ENCODE measurements at places on chromosomes 5 and 9.
A peak's percentile ranks its signal among the peaks of the same experiment; 100 is the strongest.

GRCh38 chr5:14870337-14871213, 1.0 kb downstream of the ANKH start:
- peak; percentile 75 for DNase-seq

GRCh38 chr5:6328173-6328572, 50.2 kb downstream of the MED10 start:
- no peak for DNase-seq

GRCh38 chr5:141369994-141370848, at the start of gene PCDHGB3:
Gene PCDHGB3 (plus strand): TSS chr5:141370242. CDS start chr5:141370395, 153 bp downstream.
- DNase-seq: peak; percentile 41

GRCh38 chr9:136051453-136051836, 43.6 kb downstream of the NACC2 start:
- no peak for DNase-seq

DNA sequence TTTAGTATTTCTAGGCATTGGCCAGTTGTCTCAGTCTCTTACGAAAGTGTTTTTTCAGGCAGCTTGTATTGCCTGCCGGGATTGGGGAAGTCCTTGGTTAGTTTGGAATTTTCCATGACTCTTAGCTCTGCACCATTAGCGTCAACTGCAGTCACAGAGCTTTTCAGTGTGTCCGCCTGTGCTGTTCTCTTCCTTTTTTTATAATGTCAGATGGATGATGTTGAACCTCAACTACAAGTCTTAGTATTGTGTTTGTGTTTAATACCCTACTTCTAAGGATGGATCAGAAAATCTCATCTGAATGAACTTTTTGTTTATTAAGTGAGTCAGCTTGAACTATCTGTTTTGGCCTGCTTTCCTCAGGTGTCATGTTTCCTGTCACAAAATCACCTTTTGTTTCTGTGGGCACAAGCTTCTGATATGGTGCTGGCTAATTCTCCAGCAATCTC, 33.1 kb downstream of the ATP6V0E1 start:
- no peak for DNase-seq

- no peak for DNase-seq
Measured at GRCh38 chr5:140186267-140186671, 11.3 kb downstream of the CYSTM1 start.

GRCh38 chr5:34496701-34497469, 159.2 kb upstream of the RAI14 start:
- no peak for DNase-seq

DNA sequence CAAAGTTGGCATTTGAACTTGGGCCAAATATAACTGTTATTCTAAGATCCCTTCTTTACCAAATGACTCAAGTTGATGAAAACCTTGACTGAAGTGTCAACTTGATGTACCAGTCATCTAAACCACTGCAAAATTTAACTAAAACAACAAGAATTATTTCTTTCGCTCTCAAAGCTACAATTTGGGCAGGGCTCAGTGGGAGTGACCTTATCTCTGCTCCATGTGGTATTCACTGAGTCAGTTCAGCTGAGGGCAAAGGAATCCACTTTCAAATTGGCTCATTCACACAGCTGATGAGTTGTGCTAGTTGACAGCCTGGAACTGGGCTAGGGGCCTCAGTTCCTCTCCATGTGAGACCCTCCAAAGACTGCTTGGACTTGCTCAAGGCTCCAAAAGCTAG, 166.3 kb downstream of the RORB start:
- DNase-seq: no peak

DNA sequence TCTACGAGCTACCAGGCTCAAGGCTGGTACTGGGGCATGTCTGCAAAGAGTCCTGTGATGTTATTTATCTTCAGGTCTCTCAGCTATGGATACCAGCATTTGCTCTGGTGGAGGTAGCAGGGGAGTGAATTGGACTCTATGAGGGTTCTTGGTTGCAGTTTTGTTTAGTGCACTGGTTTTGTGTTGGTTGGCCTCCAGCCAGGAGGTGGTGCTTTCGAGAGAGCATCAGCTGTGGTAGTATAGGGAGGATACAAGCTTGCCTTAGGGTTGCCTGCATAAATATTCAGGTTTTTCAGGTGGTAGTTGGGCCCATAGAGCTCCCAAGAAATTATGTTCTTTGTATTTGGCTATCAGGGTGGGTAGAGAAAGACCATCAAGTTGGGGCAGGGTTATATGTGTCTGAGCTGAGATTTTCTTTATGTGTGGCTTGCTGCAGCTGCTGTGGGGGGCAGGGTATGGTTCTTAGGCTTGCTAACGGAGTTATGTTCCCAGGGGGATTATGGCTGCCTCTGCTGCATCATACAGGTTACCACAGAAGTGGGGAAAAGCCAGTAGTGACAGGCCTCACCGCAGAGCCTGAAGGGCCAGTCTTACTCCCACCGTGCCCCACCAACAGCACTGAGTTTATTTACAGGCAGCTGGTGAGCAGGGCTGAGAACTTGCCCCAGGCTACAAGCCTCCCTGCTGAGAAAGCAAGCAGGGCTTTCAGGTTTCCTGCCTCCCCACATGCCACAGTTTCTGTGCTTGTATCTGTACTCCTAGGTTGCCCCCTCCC, 9.7 kb upstream of the RIOK2 start:
- no peak for DNase-seq

DNA sequence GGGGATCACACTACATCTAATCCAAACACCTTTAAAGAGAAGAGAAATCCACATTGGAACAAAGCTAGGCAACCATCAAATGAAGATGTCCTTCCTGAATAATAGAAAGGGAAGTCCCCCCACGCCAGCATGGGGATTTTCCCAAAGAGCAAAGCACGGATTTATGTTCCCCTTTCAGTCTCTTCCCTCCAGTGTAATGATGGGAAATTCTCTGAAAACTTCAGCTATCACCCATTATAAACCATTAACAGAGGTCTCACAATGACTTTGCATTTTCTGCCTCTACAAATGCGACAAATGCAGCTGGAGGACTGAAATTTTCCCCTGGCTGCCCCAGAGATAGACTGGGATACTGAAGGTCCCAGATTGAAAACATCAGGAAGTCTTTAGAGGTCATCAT, 368.7 kb downstream of the EFNA5 start:
- DNase-seq: no peak

DNA sequence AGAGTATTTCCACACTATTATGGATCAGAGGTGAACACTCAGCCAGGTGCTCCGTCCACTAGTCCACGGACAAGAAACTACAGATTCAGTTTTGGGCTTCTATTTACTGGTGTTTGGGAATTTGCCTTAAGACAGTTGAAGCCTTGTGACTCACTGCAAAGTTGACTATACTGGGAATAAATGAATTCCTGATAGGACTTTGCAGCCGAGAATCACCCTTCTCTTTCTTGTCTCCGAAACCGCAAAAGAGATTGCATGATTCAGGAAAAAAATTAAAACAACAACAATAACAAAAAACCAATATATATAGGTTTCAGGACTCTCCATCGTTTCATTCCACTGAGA, 716 bp downstream of the TMEM171 start:
- no peak for DNase-seq

GRCh38 chr9:14029806-14030374, 284.1 kb downstream of the NFIB start:
- DNase-seq: no peak

GRCh38 chr9:121026768-121027167, 23.3 kb downstream of the C5 start:
- DNase-seq: no peak

GRCh38 chr5:16690243-16690852, 73.6 kb upstream of the RETREG1 start:
- DNase-seq: no peak

GRCh38 chr5:61401726-61402125, 69.7 kb downstream of the ZSWIM6 start:
- no peak for DNase-seq

- DNase-seq: no peak
Measured at GRCh38 chr9:19922476-19923118, 133.8 kb upstream of the SLC24A2 start.

- no peak for DNase-seq
Measured at GRCh38 chr5:79076819-79077218, 7.3 kb downstream of the BHMT2 start.

DNA sequence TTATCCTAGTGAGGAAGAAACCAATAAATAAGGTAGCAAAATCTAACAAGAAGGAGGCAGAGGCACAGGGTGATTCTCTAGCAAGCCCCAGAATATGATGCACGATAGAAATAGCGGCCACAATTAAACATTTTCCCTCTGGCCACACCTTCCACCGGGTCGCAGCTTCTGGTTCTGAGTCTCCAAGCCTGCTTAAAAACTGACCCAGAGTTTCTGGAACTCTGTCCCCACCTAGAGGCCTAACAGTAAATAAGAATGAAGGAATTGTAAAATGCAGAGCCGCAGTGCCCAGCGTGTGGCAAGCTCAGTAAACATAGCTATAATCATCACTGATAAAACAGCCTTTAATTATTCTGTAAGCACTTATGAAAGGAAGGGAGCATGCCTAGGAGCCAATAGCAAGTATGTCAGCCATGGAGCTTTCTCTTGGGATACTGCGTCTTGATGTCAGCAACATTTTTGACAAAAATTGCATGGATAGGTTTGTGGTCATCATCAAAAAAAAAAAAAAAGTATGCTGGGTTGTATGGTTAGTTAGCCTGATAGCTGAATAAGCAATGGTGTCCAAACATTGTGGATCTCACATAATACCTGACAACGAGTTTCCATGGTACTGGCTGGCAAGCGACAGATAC, 465.5 kb downstream of the DNAH5 start:
- no peak for DNase-seq

DNA sequence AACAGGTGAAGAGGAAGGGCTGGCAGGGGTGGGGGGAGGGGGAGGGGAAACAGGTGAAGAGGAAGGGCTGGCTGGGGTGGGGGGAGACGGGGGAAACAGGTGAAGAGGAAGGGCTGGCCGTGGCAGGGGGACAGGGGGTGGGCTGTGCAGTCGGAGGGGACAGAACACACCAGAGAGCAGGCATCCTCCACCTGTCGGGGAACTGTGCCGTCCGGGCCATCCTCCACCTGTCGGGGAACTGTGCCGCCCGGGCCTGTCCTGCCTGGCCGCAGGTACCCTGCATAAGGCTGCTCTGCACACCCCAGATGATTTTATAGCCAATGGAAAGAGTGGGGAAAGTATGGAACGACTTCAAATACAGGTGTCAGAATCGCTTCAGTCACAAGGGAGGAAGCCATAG, 32.5 kb upstream of the PPP1R26 start:
- no peak for DNase-seq

- no peak for DNase-seq
Measured at GRCh38 chr5:168266016-168266415, 25.4 kb upstream of the WWC1 start.

GRCh38 chr5:77882670-77883257, 106.6 kb upstream of the TBCA start:
- no peak for DNase-seq

GRCh38 chr5:21154526-21154925, 1166.5 kb upstream of the CDH18 start:
- no peak for DNase-seq

GRCh38 chr9:98700801-98701200, 7.9 kb downstream of the GABBR2 start:
- DNase-seq: no peak

DNA sequence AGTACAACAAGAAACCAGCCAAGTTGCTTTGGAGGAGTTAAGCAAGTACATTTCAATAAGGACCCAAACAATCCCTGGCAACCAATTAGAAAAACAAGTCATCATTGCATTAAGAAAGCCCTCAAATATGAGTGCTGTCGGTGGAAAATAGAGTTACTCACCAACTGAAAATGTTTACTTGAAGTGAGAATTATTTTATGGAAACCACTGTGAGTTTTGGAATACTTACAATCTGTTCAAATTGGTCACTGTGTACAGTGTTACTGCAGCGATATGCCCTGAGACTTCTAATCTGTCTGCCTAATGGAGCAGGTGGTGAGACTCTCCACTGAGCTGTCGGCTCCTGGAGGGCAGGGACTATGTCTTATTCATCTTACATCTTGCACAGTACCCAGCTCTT, 1073.2 kb upstream of the DMAC1 start:
- DNase-seq: no peak

DNA sequence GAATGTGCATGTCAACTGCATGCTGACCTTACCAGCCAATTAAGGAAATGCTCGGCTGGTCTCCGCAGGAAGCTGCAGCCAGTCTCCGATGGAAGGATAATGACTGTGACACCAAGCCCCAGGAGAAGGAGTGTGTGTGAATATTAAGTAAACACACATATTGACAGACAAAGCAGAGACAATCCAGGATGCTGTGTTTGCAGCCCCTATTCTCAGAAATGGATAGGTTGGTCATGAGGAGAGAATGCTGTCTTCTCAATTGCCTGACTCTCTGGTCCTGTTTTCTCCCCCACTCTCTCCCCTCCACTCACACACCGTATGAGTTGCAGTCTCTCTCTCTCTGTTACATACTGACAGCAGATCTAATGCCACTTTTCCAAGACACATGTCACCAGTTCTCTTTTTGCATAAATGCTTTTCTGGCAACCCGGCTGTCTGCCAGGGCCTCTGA, 85.7 kb downstream of the EPB41L4A start:
- no peak for DNase-seq

- DNase-seq: no peak
Measured at GRCh38 chr5:61348447-61348846, 16.4 kb downstream of the ZSWIM6 start.

DNA sequence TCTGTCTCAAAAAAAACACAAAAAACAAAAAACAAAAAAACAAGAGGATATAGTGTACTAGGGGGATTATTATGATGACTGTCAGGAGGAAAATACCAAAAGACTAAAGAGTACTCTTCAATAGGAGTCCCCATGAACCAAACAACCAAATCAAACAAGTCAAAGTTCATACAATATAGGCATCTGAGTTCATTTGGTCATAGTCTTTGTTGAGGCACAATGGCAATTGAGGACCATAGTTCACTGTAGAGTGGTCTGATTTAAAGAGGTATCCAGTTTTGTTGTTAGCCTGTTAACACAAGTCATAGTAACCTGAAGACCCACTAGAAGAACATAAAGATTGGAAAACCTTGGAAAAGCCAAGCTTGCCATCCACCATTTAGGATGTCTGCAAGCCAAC, 11.3 kb upstream of the UBTD2 start:
- no peak for DNase-seq

GRCh38 chr5:119368238-119368630, 12.4 kb downstream of the TNFAIP8 start:
- DNase-seq: peak; percentile 87

GRCh38 chr9:136882109-136882946, 4.0 kb upstream of the TRAF2 start:
- DNase-seq: peak; percentile 93

DNA sequence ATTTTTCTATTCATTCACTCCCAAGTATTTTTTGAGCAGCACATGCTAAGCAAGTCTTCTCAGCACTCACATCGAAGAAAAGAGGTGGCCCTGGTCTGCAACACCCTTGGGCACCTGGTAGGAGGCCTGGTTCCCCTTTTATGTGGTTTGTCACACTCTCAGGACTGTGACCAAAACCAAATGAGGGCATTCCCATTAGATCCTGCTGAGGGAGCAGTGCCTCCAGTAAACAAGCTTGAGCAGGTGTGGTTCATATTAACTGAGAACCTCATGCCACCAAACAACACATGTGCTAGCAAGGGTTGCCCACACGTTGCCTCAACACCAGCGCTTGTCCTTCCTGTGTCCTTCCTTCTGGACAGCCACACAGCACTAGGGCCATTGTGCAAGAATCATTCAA, 26.9 kb upstream of the SYK start:
- no peak for DNase-seq

GRCh38 chr9:126043681-126044080, 282.9 kb upstream of the MVB12B start:
- DNase-seq: no peak

GRCh38 chr5:65812648-65813047, 90.6 kb downstream of the NLN start:
- DNase-seq: peak; percentile 16
